ENCODE measurements at places on chromosomes 12 and 14.
A peak's percentile ranks its signal among the peaks of the same experiment; 100 is the strongest.

- DNase-seq: no peak
Observed at GRCh38 chr12:98213556-98213955, 301.8 kb upstream of the TMPO start.

DNA sequence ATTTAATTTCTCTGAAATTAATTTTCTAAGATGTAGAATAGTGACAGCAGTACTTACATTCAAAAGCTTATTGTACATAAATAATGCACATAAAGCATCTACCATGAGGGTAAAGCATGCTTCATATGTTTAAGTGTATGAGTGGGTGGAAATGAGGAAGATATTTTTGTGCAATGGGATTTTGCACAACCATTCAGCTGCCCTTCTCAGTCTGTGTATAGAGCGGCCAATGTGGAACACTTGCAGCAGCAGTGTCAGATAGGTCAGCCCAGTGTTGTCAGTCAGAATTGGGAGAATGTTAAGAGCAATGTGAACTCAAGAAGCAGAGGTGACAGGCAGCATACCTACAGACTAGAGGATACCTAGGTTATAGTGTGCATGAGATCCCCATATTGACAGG lies 72.5 kb upstream of the ATP2B1 start:
- no peak for DNase-seq

DNA sequence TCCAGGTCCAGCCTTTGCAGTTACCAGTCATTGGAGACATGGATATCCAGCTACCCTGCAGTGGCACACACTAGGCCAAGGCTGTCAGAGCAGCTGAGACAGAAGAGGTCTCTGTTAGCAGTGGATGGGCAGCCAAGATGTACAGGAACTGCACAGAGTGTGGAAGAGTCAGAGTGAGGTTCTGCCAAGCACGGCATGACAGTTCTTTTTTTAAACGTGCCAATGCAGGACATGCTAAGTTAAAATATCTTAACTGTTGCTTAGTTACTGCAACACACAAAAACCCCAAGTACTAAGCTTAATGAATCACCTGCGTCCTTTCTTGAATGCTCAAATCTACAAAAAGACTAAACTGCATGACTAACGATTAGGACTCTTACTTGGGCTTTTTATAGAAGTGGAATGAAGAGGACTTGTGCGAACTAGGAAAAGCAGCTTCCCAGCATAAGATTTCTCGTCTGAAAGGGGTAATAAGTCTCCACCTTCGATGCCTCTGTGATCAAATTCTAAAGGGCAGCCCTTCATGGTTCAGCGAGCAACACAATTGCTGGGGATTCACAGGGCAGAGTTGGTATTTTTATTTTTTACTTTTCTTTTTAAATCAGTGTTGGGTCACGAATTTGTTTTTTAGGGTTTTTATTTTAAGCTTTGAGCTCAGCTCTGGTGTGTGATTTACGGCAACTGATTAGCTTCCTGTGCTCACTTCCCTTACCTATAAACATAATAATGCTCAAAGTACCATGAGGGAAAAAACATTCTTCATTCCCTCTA lies 20.6 kb downstream of the MAPK1IP1L start:
- DNase-seq: no peak

GRCh38 chr12:34377243-34378035 lies 355.1 kb downstream of the ALG10 start:
- no peak for DNase-seq

GRCh38 chr14:64720131-64720576 lies 15.9 kb downstream of the PLEKHG3 start:
- peak; percentile 67 for DNase-seq

Measured in SW480 (cell line).